ENCODE measurements at places on chromosomes 4 and X. TPM values are rescaled to one million over a fixed set of nuclear protein-coding genes. Genes with fewer than 3 reads are reported as not detected.

The NLGN4X gene
- 4.2 TPM for total RNA-seq

The TRIM60 gene
- total RNA-seq, result not detected

The VCX2 gene
- total RNA-seq, result not detected

The MAGED4 gene
- total RNA-seq, result 52.6 TPM

The PROM1 gene
- not detected for total RNA-seq

The IQCM gene
- total RNA-seq, result not detected

The H2BW2 gene
- total RNA-seq, result not detected

The PCDH10 gene
- 0.05 TPM for total RNA-seq

The CABS1 gene
- total RNA-seq, result not detected

The CSAG3 gene
- not detected for total RNA-seq

The WDFY3 gene
- 56.8 TPM for total RNA-seq

The PDGFC gene
- 7.5 TPM for total RNA-seq

The GLRB gene
- 1.7 TPM for total RNA-seq

The CLCN5 gene
- 4.0 TPM for total RNA-seq

The INTU gene
- 2.5 TPM for total RNA-seq

The ZCCHC18 gene
- not detected for total RNA-seq

The L1CAM gene
- not detected for total RNA-seq

The GAGE1 gene
- not detected for total RNA-seq

The ARHGAP24 gene
- 44.7 TPM for total RNA-seq

The RAB41 gene
- not detected for total RNA-seq

The BEND2 gene
- total RNA-seq, result not detected

The RNF175 gene
- not detected for total RNA-seq

The FAM193A gene
- total RNA-seq, result 16.2 TPM

The FAT4 gene
- total RNA-seq, result 24.1 TPM

The CTAG1B gene
- total RNA-seq, result not detected

The KLKB1 gene
- 0.31 TPM for total RNA-seq

The ANKRD50 gene
- 13.8 TPM for total RNA-seq

The FAM53A gene
- 2.9 TPM for total RNA-seq

The GABRE gene
- total RNA-seq, result 11.2 TPM

The LCORL gene
- 12.1 TPM for total RNA-seq

The SSX2B gene
- total RNA-seq, result not detected

The WDR19 gene
- total RNA-seq, result 24.1 TPM

The C4orf50 gene
- total RNA-seq, result not detected

The PDCL2 gene
- not detected for total RNA-seq

The AKAP4 gene
- total RNA-seq, result not detected

The HS6ST2 gene
- total RNA-seq, result 0.05 TPM

The NUP62CL gene
- 0.19 TPM for total RNA-seq

The G3BP2 gene
- total RNA-seq, result 94.4 TPM

The ACSL1 gene
- 57.8 TPM for total RNA-seq

The DYNLT3 gene
- total RNA-seq, result 14.9 TPM

The ART3 gene
- total RNA-seq, result not detected

The RADX gene
- 0.19 TPM for total RNA-seq
